Umbilical cord (tissue), 2 donors: ENCODE measurements at places on chromosomes 2 and 18. TPM values are rescaled to one million over a fixed set of nuclear protein-coding genes. Genes with fewer than 3 reads are reported as not detected.
A peak's percentile ranks its signal among the peaks of the same experiment; 100 is the strongest.

The POTEE gene
- total RNA-seq, result 0.72 TPM

GRCh38 chr18:5103693-5104092 lies 93.4 kb downstream of the AKAIN1 start:
- no peak for DNase-seq

DNA sequence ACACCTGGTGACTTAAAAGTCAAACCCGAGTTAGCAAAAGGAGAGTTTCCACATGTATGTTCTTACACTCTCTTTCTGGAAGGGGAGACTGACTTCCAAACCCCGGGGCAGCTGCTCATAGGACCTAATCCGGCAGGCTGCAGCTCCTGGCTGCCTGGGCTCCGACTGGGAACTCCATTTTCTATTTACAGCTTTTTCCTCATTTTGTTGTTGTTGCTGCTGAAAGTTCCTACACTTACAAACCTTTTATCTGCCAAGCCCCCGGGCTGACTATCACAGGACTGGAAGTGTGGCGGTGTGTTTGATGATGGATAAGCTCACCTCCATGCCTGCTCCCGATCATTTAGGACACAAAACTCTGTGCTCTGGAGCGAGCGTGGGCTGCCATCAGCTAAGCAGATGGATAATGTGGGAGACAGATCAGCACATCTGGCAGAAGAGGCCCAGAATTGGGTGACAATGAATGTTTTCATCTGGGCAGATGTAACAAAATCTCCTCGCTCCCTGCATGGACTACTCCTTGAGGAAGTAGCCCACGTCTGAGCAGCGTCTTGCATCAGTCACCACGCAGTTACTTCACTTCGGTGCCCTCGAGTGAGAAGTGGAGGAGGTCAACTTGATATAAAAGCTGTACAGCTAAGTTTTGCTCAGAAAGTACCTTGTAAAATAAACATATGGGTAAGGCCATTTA lies 114.4 kb upstream of the COPS8 start:
- peak; percentile 76 for DNase-seq

The ARMC9 gene
- total RNA-seq, result 25.8 TPM

- DNase-seq, result no peak
Observed at GRCh38 chr2:46844034-46844433, 71.6 kb downstream of the MCFD2 start.

GRCh38 chr2:239096676-239097427 lies 249.0 kb downstream of the TWIST2 start:
- peak; percentile 15 for DNase-seq

DNA sequence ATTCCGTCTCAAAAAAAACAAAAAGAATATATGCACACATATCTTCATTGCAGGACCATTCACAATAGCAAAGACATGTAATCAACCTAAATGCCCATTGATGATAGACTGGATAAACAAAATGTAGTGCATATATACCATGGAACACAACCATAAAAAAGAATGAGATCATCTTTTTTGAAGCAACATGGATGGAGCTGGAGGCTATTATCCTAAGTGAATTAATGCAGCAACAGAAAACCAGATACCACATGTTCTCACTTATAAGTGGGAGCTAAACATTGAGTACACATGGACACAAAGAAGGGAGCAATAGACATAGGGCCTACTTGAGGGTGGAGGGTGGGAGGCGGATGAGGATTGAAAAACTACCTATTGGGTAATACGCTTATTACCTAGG lies 8.8 kb downstream of the NT5C1B start:
- no peak for DNase-seq

The RAPH1 gene
- total RNA-seq, result 18.3 TPM

The MEIS1 gene
- total RNA-seq, result 91.5 TPM

- no peak for DNase-seq
Observed at GRCh38 chr2:96359310-96359709, 23.7 kb downstream of the NCAPH start.

- no peak for DNase-seq
Observed at GRCh38 chr2:70793450-70793849, 3.0 kb upstream of the FIGLA start.

DNA sequence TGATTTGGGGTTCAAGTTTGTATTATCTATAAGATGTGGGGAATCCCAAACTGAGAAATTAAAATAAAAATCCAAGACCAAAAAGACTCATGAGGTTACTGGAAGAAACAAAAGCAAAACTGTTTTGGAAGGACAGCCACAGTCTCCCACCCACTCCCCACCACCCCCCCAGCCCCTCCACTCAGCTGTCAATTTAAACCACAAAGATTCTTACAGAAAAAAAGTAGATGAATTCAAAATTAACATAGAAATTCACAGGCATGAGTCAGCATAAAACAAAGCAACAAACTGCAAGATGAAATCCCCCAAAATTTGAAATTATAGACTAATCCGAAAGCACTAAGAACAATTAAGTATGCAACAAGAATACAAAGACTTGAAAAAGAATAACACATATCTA lies 12.1 kb downstream of the MAP4K3 start:
- DNase-seq, result no peak

- no peak for DNase-seq
Observed at GRCh38 chr2:232349946-232350635, 28.5 kb upstream of the ALPP start.

GRCh38 chr18:5534845-5535244 lies 9.0 kb downstream of the EPB41L3 start:
- DNase-seq, result no peak

DNA sequence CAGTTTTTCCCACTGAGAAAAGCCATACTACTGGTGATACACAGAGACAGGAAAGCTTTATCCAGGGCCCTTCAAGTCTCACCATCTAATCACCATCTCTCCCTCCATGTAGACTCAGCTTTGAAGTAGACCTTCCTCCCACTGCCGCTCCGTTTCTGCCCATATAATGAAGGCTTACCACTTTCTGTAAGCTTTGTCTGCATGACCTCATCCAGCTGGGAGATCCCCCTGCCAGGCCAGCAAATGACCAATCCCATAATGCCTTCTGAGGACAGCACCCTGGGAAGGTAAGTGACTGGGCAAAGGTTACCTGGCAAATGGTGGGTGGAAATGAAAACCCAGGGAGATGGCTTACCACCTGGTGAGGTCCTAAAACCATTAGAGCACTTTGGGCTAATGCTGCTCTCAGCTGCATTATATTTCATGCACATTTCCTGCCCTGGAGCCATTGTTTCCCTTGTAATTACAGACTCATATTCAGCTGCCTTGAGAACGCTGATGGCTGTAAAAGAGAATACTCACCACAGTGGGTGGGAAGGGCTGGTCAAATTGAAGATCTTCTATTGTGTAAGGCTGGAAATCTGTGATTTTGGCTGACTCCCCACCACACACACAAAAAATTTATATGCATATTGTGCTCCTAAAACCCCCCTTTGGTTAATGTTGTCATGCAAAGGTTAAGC lies 350.7 kb upstream of the SYT4 start:
- no peak for DNase-seq

DNA sequence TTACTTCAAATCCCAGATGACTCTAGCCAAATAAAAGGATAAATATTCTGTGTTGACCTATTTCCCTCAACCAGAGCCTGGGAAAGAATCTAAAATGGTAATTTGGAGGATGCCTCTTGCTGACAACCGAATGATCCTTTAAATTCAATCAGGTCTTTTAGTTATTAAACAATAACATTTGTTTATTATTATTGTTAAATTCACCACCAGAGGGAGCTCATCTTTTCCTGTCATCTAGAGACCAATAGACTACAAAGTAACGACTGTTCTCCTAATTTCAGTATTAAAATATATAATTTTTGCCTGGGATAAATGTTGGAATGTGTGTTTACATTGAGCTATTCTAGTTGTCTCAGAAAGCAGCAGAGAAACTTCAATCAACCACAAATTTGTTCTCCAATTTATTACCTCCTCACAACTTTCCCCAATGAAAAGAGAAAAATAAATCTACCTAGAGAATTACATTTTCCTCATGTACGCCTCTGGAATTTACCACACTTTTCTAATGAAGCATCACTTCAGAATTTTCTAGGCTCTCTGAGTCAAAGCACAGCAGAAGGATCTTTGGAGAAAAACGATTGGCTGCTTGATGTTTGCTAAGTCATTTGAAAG lies 142.7 kb downstream of the SCG2 start:
- no peak for DNase-seq

The GALNT3 gene
- total RNA-seq, result 11.8 TPM
